ENCODE measurements at places on chromosomes 3 and 15. TPM values are rescaled to one million over a fixed set of nuclear protein-coding genes. Genes with fewer than 3 reads are reported as not detected.

Gene RETNLB
- polyA plus RNA-seq: not detected

Gene MCTP2
- polyA plus RNA-seq: 0.13 TPM

GRCh38 chr15:71586463-71586862, 223.9 kb upstream of the NR2E3 start:
- no peak for DNase-seq

DNA sequence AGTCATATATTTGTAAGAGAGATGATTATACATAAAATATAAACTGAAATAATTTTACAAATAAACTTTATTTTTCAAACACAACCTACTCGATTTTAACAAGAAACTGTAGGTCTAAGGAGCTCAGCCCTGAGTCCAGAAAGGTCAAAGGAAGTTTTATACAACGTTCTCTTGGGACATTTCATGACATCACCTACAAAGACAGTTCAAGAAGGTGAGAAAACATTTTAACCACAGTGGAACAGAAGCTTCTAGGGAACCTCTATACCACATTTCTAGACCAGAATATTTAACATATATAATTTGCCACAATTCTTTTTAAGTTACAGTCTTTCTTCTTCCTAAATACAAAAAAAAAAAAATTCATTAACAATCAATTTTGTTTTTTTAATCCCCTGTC, 40.1 kb downstream of the CBLB start:
- DNase-seq: no peak

Gene ITPKA
- 0.43 TPM for polyA plus RNA-seq

DNA sequence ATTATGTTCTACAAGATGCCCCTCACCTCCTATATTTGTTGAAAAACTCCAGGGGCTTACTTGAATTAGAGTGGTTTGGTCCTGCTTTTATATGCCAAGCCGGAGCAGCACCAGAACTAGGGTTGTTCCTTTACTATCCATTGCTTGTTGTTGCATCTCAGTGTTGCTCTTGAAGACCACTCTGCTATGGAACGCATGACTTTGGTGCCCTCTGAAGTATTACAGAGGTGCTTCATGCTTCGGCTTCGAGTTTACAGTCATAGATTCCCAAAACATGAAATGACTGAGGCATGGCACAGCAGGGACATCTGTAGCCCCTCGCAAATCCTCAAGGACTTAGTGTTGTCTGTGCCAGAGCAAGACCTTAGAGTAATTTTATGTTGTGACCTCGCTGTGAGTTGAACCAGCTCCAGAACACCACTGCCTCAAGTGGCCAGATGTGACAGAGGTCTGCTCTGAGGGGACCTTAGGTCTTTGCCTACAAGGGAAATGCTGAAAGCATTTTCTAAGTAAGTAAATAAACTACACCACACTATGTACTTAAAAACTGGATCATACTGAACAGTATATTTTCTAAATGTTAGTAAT, 67.2 kb upstream of the SIAH2 start:
- DNase-seq: no peak

- no peak for DNase-seq
Measured at GRCh38 chr3:134201201-134202130, 49.2 kb downstream of the RYK start.

DNA sequence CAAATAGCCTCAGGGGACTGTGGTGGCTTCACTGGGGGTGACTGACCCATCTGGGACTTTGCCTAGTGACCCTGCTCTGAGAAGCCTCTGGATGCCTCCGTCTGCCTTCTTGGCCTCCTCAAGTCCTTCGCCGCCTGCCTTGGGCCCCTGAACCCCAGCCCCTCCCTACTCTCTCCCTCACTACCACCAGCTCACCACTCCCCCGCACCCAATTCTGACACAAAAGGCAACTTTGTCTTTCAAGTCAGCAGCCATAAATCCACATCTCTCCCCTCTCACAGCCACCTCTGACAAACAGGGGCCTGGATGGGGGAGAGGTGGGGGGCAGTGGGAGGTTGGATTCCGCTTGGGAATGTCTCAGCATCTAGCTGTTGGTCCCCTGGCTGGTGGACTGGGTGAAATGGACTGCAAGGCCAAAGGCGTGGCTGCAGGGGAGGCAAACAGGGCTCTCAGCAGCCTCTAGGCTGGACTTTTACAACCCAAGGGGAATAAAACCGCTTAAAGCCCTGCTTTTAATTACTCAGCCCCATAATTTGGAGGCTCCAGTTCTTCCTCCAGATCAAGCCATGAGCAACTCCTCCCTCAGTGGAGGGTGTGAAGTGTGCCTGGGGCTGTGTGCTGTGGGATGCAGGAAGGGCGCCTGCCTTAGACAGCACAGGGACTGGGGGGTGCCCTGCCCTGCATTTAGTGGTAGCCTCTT, 33.4 kb downstream of the IGDCC3 start:
- DNase-seq: no peak

Gene CCR1
- polyA plus RNA-seq: 5.1 TPM

DNA sequence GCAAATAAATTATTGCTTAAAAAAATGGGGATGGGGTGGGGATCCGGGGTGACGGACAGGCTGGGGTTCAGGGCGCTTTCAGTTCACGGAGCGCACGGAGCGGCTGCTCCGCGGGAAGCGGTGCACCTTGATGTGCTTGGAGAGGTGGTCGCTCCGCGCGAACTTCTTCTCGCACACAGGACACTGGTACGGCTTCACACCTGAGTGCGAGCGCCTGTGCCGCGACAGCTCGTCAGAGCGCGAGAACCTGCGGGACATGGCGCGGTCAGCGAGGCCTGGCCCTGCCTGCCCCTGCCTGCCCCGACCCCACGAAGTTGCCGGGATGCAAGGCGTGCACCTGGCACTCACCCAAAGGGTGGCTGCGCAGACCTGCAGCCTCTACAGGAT, 13.6 kb downstream of the KLF15 start:
- peak; percentile 42 for DNase-seq

GRCh38 chr15:47806008-47806407, 88.7 kb downstream of the SEMA6D start:
- DNase-seq: no peak

Gene NKTR
- 57.7 TPM for polyA plus RNA-seq

- DNase-seq: no peak
Measured at GRCh38 chr15:95646484-95647273, 683.8 kb upstream of the NR2F2 start.

Gene AMT
- 12.6 TPM for polyA plus RNA-seq

Gene MLF1
- polyA plus RNA-seq: 2.3 TPM

GRCh38 chr15:69926721-69927120, 171.0 kb downstream of the TLE3 start:
- DNase-seq: no peak

GRCh38 chr3:153463895-153464294, 301.9 kb downstream of the RAP2B start:
- DNase-seq: no peak

DNA sequence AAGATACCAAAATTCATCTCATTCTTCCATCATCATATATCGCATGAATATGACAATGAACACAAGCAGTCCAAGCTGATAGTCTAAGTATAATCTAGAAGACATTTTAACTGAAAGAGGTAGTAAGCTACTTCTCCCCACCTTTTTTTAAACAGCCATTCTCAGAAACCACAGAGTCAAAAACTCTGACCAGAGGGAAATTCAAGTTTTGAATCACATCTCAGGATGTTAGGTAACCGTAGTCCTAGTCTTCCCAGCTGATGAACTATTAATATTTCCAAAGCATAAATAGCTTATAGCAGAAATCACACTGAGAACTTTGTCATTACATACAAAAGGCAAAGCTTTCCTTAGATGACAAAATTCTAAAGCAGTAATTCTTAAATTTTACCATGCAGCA, 25.8 kb downstream of the NPTN start:
- no peak for DNase-seq

- DNase-seq: peak; percentile 62
Measured at GRCh38 chr15:75648156-75649000, 666 bp downstream of the SNX33 start.

Gene UROC1
- not detected for polyA plus RNA-seq

Measured in aorta (tissue), 5 donors.